ENCODE measurements at places on chromosomes 2 and 18.

GRCh38 chr2:181581534-181581933 lies 75.4 kb downstream of the CERKL start:
- no peak for DNase-seq

GRCh38 chr2:101123795-101124471 lies 27.2 kb downstream of the TBC1D8 start:
- no peak for DNase-seq

- no peak for DNase-seq
Observed at GRCh38 chr2:216698895-216699294, 3.5 kb upstream of the IGFBP5 start.

- DNase-seq, result no peak
Observed at GRCh38 chr2:95023222-95023597, 2.3 kb upstream of the MAL start.

GRCh38 chr2:44201648-44202165 lies 33.0 kb downstream of the PPM1B start:
- no peak for DNase-seq
